ENCODE measurements at places on chromosomes 3 and 15.

GRCh38 chr15:84855136-84855535 is 29.3 kb upstream of the SLC28A1 start:
- no peak overlapping the region for H3K27ac ChIP-seq
- no peaks in the 10 kb centered on the region for H3K36me3 ChIP-seq
- ATAC-seq = no peak
- no peak overlapping the region for H3K4me3 ChIP-seq
- H3K27me3 ChIP-seq = no peaks in the 10 kb centered on the region
- no peaks in the 10 kb centered on the region for H3K4me1 ChIP-seq

GRCh38 chr15:45594319-45594718 is 7.1 kb downstream of the BLOC1S6 start:
- no peak overlapping the region for H3K4me3 ChIP-seq
- H3K36me3 ChIP-seq = peaks cover 36% of the 10 kb centered on the region
- peaks cover 36% of the 10 kb centered on the region for H3K4me1 ChIP-seq
- H3K27ac ChIP-seq = no peak overlapping the region
- H3K27me3 ChIP-seq = no peaks in the 10 kb centered on the region

GRCh38 chr3:195696632-195697278 is 24.0 kb upstream of the MUC20 start:
- ATAC-seq = no peak
- no peaks in the 10 kb centered on the region for H3K36me3 ChIP-seq
- no peak overlapping the region for H3K27ac ChIP-seq
- H3K4me3 ChIP-seq = no peak overlapping the region

GRCh38 chr3:155070932-155071387 is 9.2 kb upstream of the MME start:
- no peaks in the 10 kb centered on the region for H3K27me3 ChIP-seq
- no peak overlapping the region for H3K4me3 ChIP-seq
- no peak overlapping the region for H3K27ac ChIP-seq
- peak; percentile 43 for ATAC-seq
- H3K36me3 ChIP-seq = no peaks in the 10 kb centered on the region

DNA sequence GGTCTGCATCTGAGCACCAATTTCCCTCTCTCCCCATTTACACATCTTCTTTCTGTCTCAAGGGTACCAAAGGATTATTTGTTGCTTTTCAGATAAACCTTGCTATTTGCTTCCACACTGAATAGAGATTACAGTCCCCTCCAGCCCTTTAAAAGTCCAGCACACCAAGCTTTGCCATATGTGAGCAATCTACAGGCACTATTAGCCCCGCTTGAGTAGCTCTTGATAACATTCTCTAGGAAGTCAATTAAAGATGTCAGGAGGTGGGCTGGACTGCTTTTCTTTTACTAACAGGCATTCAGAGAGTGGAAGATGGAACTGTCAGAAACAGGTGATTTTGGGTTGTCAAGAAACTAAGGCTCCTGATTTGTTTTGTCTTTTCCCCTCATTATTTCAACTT is 417.0 kb downstream of the ROBO2 start:
- H3K4me3 ChIP-seq = no peak overlapping the region
- no peak overlapping the region for H3K27ac ChIP-seq
- H3K4me1 ChIP-seq = no peaks in the 10 kb centered on the region
- H3K36me3 ChIP-seq = no peaks in the 10 kb centered on the region
- ATAC-seq = no peak

DNA sequence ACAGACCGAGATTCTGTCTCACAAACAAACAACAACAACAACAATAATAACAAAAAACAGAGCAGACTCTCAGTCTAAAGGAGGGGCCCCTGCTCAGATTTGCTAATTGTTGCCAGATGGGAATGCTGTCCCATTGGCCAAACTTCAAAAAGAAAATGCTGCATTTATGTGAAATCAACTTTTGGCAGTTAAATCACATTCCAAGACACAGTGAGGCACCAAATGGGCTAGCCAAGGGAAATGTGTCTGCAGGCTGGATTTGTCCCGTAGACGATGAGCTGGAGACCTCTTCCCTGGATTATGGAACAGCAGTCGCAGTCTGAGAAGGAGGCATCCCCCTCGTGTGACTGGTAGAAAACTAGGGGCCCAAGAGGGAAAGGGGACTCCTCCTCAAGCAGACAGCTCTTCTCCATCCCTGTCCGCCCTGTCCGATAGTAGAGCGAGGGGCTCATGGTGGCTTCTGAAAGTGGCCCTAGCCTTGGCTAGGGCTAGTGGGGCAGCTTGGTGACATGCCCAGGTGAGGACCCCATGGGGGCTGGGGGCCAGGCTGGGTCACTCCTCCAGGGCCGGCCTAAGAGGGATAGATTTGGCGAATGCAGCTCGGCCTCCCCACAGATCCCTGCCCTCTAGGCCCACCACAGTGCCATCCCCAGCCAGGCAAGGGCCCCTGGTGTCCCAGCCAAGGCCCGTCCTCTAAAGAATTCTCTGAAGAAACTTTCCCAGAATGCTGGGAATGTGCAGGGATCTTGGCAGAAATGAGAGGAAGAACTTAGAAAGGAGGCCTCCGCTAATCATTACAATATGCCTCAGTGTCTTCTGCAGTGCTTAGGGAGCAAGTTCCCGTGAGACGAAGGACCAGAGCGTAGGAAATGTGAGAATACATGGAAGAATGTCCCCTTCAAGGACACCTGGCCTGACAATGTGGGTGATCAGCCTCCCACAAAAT is 2.0 kb downstream of the SLC22A14 start:
- no peak overlapping the region for H3K4me3 ChIP-seq
- ATAC-seq = peak; percentile 28
- no peaks in the 10 kb centered on the region for H3K4me1 ChIP-seq
- no peaks in the 10 kb centered on the region for H3K27me3 ChIP-seq
- H3K27ac ChIP-seq = no peak overlapping the region

- no peaks in the 10 kb centered on the region for H3K27me3 ChIP-seq
- H3K4me1 ChIP-seq = peaks cover 3% of the 10 kb centered on the region
- H3K36me3 ChIP-seq = no peaks in the 10 kb centered on the region
- no peak overlapping the region for H3K4me3 ChIP-seq
- peak overlapping the region; percentile 40 for H3K27ac ChIP-seq
- ATAC-seq = peak; percentile 11
Observed at GRCh38 chr3:149371001-149371722, 6.3 kb downstream of the TM4SF1 start.

GRCh38 chr15:77140220-77140619 is 69.3 kb upstream of the TSPAN3 start:
- peaks cover 43% of the 10 kb centered on the region for H3K36me3 ChIP-seq
- H3K4me1 ChIP-seq = no peaks in the 10 kb centered on the region
- no peaks in the 10 kb centered on the region for H3K27me3 ChIP-seq
- no peak for ATAC-seq
- H3K27ac ChIP-seq = no peak overlapping the region
- H3K4me3 ChIP-seq = no peak overlapping the region

GRCh38 chr3:160722331-160722730 is 33.7 kb upstream of the PPM1L start:
- no peaks in the 10 kb centered on the region for H3K27me3 ChIP-seq
- no peak overlapping the region for H3K27ac ChIP-seq
- H3K36me3 ChIP-seq = no peaks in the 10 kb centered on the region
- ATAC-seq = no peak
- H3K4me3 ChIP-seq = no peak overlapping the region

DNA sequence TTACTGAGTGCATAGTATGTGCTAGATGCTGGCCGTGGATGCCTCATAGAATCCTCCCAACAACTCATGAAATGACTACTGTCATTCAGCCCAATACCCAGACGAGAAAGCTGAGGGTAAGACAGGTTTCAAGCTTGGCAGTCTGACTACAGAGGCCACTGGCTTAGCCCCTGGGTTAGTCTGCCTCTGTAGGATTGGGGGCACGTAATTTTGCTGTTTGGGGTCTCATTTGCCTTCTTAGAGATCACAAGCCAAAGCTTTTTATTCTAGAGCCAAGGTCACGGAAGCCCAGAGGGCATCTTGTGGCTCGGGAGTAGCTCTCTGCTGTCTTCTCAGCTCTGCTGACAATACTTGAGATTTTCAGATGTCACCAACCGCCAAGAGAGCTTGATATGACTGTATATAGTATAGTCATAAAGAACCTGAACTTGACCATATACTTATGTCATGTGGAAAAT is 1.0 kb upstream of the CCR5 start:
- no peaks in the 10 kb centered on the region for H3K36me3 ChIP-seq
- H3K4me3 ChIP-seq = no peak overlapping the region
- H3K27me3 ChIP-seq = peaks cover 69% of the 10 kb centered on the region
- no peaks in the 10 kb centered on the region for H3K4me1 ChIP-seq

- peak; percentile 66 for ATAC-seq
- H3K36me3 ChIP-seq = no peaks in the 10 kb centered on the region
- no peak within 1 kb of the TSS for H3K27ac ChIP-seq
- no peak within 1 kb of the TSS for H3K4me3 ChIP-seq
- H3K4me1 ChIP-seq = no peaks in the 10 kb centered on the region
Observed at GRCh38 chr15:51681303-51681963, at the start of gene SCG3. Gene SCG3 (plus strand): TSS chr15:51681503. CDS start chr15:51681756, 253 bp downstream.

DNA sequence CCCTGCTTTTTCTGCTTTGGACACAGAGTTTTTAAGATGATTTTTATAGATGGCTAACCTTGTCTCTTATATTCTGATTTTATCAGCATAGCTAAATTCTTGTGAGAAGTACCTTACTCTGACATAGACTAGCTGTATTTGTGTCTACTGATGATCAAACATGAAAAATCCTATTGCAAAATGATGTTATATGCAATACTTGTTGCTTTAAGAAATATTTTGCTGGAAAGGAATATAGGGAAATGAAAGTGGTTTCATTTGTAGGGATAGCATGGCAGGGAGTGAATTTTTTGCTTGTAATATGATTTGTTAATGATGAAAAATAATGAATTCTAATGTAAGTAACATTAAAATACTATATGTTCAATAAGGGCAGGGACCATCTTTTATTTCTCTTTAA is 35.9 kb downstream of the CFAP91 start:
- H3K27ac ChIP-seq = no peak overlapping the region
- H3K27me3 ChIP-seq = no peaks in the 10 kb centered on the region
- no peaks in the 10 kb centered on the region for H3K36me3 ChIP-seq
- ATAC-seq = no peak
- H3K4me1 ChIP-seq = no peaks in the 10 kb centered on the region

DNA sequence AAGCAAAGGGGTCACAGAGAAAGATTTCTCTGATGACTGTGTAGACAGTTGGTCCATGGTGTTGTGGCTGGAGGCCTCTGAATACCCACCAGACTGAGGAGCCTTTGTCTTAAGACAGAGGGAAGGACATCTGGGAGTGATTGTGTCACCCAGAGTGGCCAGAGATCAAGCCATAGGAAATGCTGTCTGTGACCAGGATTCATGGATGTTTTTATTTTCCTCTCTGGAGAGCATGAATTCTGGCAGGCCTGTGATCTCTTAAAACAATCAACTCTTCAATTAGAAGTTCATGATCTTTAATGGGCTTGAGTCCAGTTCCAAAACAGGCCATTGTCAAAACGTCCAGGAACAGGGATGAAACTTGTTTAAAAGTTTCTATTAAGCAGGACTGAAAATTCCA is 198.9 kb upstream of the CTDSPL start:
- H3K4me1 ChIP-seq = no peaks in the 10 kb centered on the region
- H3K4me3 ChIP-seq = no peak overlapping the region
- ATAC-seq = no peak
- no peaks in the 10 kb centered on the region for H3K27me3 ChIP-seq

GRCh38 chr3:52841211-52841980 is 6.6 kb upstream of the MUSTN1 start:
- no peaks in the 10 kb centered on the region for H3K27me3 ChIP-seq
- H3K36me3 ChIP-seq = no peaks in the 10 kb centered on the region
- no peak for ATAC-seq
- no peak overlapping the region for H3K27ac ChIP-seq
- peaks cover 6% of the 10 kb centered on the region for H3K4me1 ChIP-seq

DNA sequence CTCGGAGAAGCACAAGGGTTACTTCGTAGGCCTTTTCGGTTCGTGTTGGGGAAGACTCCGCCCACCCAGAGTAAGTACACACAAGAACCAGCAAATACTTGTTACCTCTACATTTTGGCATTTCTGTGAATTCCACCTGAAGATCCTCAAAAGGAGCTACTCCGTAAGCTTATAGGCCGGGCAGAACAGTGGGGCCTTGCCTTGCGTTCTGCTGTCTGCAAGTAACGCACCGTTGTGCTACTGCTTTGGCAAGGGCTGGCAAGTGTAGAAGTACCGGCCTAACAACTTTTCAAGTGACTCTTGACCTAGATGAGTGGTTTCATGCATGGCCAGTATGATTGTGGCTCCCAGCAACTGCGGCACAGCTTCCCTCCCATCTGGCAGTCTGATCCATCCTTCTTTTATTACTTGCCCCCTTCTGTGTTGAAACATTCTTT is 6.4 kb upstream of the DNAAF4 start:
- no peaks in the 10 kb centered on the region for H3K36me3 ChIP-seq
- no peak for ATAC-seq
- H3K4me1 ChIP-seq = no peaks in the 10 kb centered on the region
- no peak overlapping the region for H3K27ac ChIP-seq
- H3K4me3 ChIP-seq = no peak overlapping the region

DNA sequence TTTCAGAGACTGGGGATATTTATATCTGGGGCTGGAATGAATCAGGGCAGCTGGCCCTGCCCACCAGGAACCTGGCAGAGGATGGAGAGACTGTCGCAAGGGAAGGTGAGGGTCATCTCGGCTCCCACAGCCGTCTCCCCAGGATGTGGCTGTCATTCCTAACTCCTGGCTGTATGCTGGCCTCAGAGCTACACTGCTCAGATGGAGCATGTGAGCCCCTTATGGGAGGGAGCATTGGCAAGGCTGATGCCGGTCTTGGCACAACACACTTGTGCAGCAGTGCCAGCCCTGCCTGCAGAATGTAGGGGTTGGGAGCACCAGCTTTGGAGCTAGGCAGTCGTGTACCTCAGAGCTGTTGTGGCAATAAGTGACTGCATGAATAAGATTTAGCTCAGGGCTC is 5.2 kb downstream of the RCCD1 start:
- H3K27ac ChIP-seq = no peak overlapping the region
- H3K4me1 ChIP-seq = peaks cover 16% of the 10 kb centered on the region

DNA sequence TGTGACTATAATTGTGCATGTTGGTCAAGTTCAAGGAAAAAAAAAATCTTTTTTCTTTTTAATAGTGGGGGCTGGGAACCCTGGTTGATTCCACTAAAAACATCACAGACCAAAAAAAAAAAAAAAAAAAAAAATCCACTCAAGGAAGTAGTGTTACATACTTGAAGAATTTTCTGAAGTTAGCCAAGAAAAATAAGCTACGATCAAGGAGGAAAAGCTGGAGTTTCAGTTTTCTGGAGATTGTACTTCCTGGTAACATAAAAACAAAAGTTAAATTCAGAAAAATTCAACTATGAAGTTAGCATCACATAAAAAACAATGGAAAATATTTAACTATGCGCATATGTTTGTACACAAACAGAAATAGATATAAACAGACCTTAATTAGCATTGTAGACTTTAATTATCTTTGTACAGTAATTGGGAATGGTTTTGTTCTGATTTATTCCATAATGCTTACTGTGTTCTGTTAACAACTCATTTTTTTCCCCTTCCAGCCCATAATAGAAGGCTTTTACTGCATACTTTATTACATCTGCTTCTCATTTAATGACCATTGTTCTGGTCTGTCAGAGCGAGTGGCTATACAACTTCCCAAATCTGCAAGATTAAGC is 194.3 kb downstream of the RORA start:
- peaks cover 10% of the 10 kb centered on the region for H3K4me1 ChIP-seq
- no peaks in the 10 kb centered on the region for H3K27me3 ChIP-seq
- H3K4me3 ChIP-seq = peak overlapping the region; percentile 14
- peak overlapping the region; percentile 69 for H3K27ac ChIP-seq

GRCh38 chr15:77507143-77507897 is 86.6 kb downstream of the HMG20A start:
- ATAC-seq = no peak
- H3K4me1 ChIP-seq = peaks cover 17% of the 10 kb centered on the region
- no peak overlapping the region for H3K4me3 ChIP-seq
- no peaks in the 10 kb centered on the region for H3K27me3 ChIP-seq
- no peaks in the 10 kb centered on the region for H3K36me3 ChIP-seq
